Caco-2 (cell line): ENCODE measurements at places on chromosomes 11 and 22.

- H3K36me3 ChIP-seq, result no peaks in the 10 kb centered on the region
- H3K27ac ChIP-seq, result no peak overlapping the region
- H3K4me3 ChIP-seq, result no peak overlapping the region
- H3K4me1 ChIP-seq, result no peaks in the 10 kb centered on the region
- no peaks in the 10 kb centered on the region for H3K27me3 ChIP-seq
Observed at GRCh38 chr22:42190274-42190673, 59.7 kb upstream of the CYP2D6 start.

GRCh38 chr11:40722179-40722795 lies 737.2 kb downstream of the LRRC4C start:
- H3K27ac ChIP-seq, result no peak overlapping the region
- no peaks in the 10 kb centered on the region for H3K4me1 ChIP-seq
- no peaks in the 10 kb centered on the region for H3K36me3 ChIP-seq
- no peaks in the 10 kb centered on the region for H3K27me3 ChIP-seq

GRCh38 chr11:60396799-60397198 lies 540 bp downstream of the MS4A14 start:
- H3K27ac ChIP-seq, result no peak overlapping the region
- H3K36me3 ChIP-seq, result no peaks in the 10 kb centered on the region
- H3K27me3 ChIP-seq, result no peaks in the 10 kb centered on the region

DNA sequence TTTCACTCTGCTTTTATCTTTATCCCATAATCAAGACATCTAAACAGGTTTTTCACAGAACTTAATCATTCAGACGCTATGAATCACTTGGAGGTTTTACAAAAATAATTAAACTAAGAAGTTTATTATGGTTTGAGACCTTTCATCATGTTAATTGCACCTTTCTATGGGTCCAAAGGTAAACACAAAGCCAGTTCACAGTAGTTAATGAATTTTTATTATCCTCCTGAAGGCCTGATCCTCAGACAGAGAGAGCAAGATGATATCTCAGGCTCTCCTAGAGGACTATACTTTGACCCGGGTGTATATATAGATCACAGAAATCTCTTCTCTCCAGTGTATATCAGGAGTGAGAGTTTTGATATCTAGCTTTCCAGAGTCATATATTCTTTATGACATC lies 1044.3 kb upstream of the RAG2 start:
- no peak overlapping the region for H3K4me3 ChIP-seq
- H3K27me3 ChIP-seq, result no peaks in the 10 kb centered on the region
- H3K36me3 ChIP-seq, result no peaks in the 10 kb centered on the region
- no peak for DNase-seq

- no peak overlapping the region for H3K27ac ChIP-seq
- no peak overlapping the region for H3K4me3 ChIP-seq
- H3K4me1 ChIP-seq, result no peaks in the 10 kb centered on the region
- no peak for DNase-seq
- H3K27me3 ChIP-seq, result no peaks in the 10 kb centered on the region
Observed at GRCh38 chr22:39567135-39567946, 3.2 kb upstream of the CACNA1I start.

DNA sequence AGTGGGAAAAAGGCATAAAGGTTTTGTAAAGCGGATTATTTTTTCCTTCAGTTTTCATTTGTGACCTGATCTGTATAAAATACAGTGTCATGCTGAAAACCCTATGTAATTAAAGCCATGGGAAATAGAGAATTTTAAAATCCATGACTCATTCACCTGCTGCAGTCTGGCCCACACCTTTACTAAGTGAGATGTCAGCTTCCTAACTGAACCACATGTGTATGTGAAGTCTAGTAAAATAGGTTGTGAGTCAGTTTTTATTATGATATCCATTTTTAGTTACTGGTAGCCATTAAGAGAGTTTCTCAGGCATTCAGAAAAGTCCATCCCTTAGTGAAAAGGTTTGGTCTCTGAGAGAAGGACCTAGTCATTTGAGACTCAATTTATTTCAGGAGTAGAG lies 60.9 kb downstream of the TRIM44 start:
- H3K36me3 ChIP-seq, result no peaks in the 10 kb centered on the region
- no peak for DNase-seq
- peaks cover 13% of the 10 kb centered on the region for H3K4me1 ChIP-seq
- no peak overlapping the region for H3K4me3 ChIP-seq
- no peaks in the 10 kb centered on the region for H3K27me3 ChIP-seq

DNA sequence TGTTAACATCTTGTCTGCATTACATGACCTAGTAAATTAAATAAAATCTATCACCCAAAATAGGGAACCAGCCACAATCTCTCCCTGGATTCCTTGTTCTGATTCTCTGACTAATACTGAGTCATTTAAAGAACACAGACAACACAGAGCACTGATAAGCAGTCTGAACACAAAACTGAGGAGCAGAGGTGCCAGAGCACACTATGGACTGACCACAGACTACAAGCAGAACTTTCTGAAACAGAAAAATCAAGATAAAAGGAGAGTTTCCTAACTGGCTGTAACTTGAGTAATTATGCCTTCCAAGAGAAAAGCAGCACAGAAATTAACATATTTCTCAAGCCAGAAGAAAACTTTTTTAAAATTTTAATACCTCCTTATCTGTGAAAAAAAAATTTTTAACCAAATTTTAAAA lies 128.8 kb downstream of the SGSM3 start:
- H3K27me3 ChIP-seq, result no peaks in the 10 kb centered on the region
- peak overlapping the region; percentile 79 for H3K27ac ChIP-seq
- no peaks in the 10 kb centered on the region for H3K36me3 ChIP-seq
- peak; percentile 38 for DNase-seq
- peaks cover 25% of the 10 kb centered on the region for H3K4me1 ChIP-seq

DNA sequence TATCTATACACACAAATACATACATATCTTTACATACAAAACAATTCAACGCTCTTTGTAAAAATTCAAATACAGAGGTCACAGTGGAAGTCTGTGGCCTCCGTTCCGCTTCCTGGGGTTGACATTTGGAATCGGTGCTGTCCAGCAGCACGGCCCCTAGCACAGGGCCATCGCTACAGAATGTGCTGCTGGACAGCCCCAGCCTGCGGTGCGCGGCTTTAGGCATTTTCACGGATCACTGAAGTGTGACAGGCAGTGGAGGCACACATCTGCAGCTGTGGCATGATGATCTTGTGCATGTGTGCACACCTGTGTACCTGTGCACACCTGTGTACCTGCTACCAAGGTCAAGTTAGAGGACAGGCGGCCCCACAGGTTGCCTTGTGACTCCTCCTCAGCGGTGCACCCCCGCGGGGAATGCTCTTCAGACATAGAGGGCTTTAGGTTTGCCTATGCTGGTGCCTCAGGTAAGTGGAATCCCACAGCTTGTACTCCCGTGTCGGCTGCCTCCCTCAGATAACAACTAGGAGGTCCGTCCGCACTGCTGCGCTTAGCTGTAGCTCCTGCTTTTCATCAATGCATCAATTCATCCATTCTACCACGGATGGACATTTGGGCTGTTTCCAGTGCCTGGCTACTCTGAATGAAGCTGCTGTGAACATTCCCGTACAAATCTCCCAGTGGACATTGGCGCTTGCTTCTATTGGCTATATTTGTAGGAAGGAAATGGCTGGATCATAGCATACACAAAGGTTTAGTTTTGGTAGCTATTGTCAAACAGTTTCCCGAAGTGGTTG lies 29.9 kb downstream of the GAL start:
- no peaks in the 10 kb centered on the region for H3K27me3 ChIP-seq
- H3K27ac ChIP-seq, result no peak overlapping the region
- DNase-seq, result no peak
- no peaks in the 10 kb centered on the region for H3K4me1 ChIP-seq

GRCh38 chr11:18710545-18710944 lies 12.0 kb downstream of the TMEM86A start:
- no peaks in the 10 kb centered on the region for H3K4me1 ChIP-seq
- no peak for DNase-seq
- H3K4me3 ChIP-seq, result no peak overlapping the region

DNA sequence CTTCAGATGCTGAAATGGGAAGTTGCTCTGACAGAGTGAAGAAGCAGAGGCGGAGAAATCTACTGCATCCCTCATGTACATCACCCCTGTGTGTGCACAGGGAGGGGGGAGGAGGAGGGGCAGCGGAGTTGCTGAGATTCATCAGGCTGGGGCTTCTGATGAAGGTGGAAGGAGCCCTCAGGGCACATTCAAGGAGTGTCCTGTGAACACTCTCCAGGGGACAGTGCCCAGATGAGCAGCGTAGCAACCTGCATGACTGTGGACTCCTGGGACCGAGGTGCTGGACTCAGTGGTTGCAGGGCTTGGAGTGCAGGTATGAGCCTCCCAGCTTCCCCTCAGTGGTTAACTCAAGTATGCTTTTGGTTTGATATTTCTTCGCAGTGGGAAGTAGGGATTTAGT lies 257.8 kb upstream of the B3GAT1 start:
- H3K27ac ChIP-seq, result no peak overlapping the region
- DNase-seq, result peak; percentile 31
- no peak overlapping the region for H3K4me3 ChIP-seq
- no peaks in the 10 kb centered on the region for H3K4me1 ChIP-seq
- no peaks in the 10 kb centered on the region for H3K36me3 ChIP-seq

DNA sequence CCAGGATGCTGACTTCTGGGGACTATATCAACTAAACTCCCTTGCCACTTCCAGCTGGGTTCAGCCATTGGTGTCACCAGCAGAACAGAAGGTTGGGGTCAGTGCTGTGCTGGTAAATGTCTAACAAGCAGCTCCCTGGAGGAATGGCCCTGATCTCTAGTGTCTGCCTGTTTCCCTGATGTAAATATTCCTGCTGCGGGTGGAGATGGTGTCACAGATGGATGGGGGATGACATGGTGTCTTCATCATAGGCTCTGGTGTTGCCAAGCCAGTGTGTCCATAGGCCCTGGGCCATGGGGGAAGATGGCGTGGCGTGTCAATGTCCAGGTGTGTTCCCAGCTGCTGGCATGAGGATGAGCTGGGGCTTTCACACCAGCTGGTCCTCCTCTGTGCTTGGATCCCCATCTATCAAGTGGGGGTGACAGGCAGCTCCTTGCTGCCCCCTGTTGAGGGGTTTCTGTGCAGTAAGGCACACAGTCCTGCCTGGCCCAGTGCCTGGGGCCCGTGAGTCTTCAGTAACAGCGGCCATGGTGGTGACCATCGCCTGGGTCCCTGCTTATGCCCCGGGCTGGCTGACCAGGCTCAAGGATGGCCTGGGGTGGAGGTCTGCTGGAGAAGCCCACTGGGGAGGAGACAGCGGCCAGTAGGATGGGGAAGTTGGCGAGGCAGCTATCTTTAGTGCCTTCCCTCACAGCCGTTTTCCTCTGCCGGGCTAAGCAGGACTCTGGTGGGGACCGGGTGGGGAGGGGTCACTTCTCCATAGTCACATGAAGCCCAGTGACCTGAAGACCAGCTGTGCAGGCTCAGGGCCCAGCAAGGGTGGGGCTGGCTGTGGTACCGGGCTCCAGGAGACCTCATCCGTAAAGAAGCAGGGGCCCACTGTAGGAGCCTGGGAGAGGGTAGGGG lies 12.7 kb downstream of the RPL3 start:
- H3K4me1 ChIP-seq, result 0 out of 2 replicates have a peak, but pooled peaks cover 8% of the 10 kb centered on the region
- H3K36me3 ChIP-seq, result no peaks in the 10 kb centered on the region
- no peak for DNase-seq
- H3K4me3 ChIP-seq, result no peak overlapping the region
- H3K27ac ChIP-seq, result no peak overlapping the region
- no peaks in the 10 kb centered on the region for H3K27me3 ChIP-seq

DNA sequence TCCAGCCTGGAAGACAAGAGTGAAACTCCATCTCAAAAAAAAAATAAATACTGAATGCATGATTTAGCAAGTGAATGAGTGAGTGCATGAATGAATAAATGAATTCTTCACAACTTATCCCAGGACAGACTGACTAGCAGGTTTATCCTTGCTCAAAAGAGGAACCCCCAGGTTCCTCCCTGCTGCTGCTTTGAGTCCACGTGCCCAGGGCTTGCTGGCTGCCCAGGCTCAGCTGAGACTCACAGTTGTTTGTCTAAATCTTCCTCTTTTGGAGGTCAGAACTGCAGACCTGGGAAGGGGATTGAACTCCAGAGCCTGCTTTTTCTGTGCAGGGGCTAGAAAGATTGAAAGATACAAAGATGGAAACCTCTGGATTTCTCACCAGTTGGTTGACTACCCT lies 117.4 kb upstream of the TMEM45B start:
- H3K27ac ChIP-seq, result no peak overlapping the region

GRCh38 chr11:10931761-10932670 lies 74.2 kb upstream of the ZBED5 start:
- DNase-seq, result no peak
- peak overlapping the region; percentile 75 for H3K4me3 ChIP-seq
- no peaks in the 10 kb centered on the region for H3K36me3 ChIP-seq
- H3K27ac ChIP-seq, result peak overlapping the region; percentile 98

DNA sequence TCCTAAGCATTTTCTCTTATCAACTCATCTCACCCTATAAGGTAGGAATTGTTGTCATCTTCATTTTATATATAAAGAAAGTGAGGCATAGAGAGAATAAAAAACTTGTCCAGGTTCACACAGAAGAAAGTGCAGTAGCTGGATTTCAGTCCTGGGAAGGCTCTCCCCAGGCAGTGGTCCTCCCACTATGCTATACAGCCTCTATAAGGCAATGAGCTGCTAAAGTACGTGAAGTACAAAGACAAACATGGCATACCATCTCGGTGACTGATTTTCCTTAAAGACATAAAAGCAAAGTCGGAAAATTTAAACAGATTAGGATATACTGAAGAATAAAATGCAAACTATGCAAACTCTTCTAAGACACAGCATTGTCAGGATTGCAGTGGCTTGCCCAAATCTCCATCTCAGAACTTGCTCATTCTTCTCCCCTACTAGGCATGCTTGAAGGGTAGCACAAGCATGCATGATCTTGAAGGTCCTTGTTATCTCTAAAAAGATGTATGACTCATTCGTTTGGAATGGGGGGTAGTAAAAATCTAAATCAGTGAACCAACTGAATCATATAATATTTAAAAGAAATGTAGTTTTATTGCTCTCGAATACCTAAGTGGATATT lies 97.8 kb upstream of the CSNK2A3 start:
- peaks cover 18% of the 10 kb centered on the region for H3K4me1 ChIP-seq
- no peak for DNase-seq
- no peak overlapping the region for H3K4me3 ChIP-seq
- no peak overlapping the region for H3K27ac ChIP-seq
- peaks cover 1% of the 10 kb centered on the region; the same call in 1 of the 2 replicates for H3K36me3 ChIP-seq

- H3K4me1 ChIP-seq, result no peaks in the 10 kb centered on the region
- no peak overlapping the region for H3K4me3 ChIP-seq
- no peaks in the 10 kb centered on the region for H3K36me3 ChIP-seq
Observed at GRCh38 chr11:42296910-42297309, 837.5 kb upstream of the LRRC4C start.

- H3K27ac ChIP-seq, result no peak overlapping the region
- no peak for DNase-seq
- no peak overlapping the region for H3K4me3 ChIP-seq
- H3K27me3 ChIP-seq, result no peaks in the 10 kb centered on the region
Observed at GRCh38 chr11:90717522-90717921, 494.7 kb upstream of the CHORDC1 start.

DNA sequence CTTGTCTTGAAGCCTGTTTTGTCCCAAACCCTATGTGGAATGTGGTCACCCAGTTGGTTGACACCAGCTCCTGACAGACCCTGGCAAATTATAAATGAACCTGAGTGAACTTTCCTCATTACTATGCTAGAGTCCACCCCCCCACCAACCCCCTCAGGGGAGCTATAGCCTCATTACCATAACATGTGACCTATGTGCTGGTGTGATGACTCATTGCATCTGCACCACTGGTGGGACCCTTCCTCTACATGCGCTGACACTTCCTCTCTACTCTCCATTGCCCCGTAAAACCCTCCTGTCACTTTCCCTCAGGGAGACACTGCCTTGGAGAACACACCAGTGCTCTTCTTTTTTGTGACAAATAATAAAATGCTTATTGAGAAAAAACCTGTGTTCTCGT lies 105.0 kb upstream of the SESN3 start:
- no peak overlapping the region for H3K27ac ChIP-seq
- no peak for DNase-seq
- H3K36me3 ChIP-seq, result no peaks in the 10 kb centered on the region
- no peaks in the 10 kb centered on the region for H3K27me3 ChIP-seq
- no peak overlapping the region for H3K4me3 ChIP-seq
